ENCODE measurements at places on chromosomes 3 and 15.

- DNase-seq = no peak
These were observed 377.3 kb downstream of the LPP start for GRCh38 chr3:188531210-188531609.

GRCh38 chr3:126537730-126538281 is 13.9 kb downstream of the CHST13 start:
- no peak for DNase-seq

GRCh38 chr3:60703956-60704736 is 547.1 kb downstream of the FHIT start:
- no peak for DNase-seq

DNA sequence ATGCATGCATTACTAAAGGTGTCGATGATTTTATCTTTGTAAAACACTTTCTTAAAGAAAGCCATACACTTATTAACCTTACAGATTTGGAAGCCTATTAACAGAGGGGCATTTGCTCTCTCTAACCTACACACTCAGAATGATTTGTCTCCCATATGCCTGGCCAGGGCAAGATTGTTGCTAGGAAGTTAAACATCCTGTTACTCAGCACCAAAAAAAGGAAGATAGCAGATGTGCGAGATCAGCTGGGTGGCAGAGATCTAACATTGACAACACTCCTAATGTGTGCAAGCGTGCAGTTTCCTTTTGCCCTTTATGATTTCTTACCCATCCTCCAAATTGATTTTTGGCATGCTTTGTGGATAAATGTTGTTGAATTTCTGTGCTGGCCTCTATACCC is 73.9 kb upstream of the TMEM108 start:
- no peak for DNase-seq

DNA sequence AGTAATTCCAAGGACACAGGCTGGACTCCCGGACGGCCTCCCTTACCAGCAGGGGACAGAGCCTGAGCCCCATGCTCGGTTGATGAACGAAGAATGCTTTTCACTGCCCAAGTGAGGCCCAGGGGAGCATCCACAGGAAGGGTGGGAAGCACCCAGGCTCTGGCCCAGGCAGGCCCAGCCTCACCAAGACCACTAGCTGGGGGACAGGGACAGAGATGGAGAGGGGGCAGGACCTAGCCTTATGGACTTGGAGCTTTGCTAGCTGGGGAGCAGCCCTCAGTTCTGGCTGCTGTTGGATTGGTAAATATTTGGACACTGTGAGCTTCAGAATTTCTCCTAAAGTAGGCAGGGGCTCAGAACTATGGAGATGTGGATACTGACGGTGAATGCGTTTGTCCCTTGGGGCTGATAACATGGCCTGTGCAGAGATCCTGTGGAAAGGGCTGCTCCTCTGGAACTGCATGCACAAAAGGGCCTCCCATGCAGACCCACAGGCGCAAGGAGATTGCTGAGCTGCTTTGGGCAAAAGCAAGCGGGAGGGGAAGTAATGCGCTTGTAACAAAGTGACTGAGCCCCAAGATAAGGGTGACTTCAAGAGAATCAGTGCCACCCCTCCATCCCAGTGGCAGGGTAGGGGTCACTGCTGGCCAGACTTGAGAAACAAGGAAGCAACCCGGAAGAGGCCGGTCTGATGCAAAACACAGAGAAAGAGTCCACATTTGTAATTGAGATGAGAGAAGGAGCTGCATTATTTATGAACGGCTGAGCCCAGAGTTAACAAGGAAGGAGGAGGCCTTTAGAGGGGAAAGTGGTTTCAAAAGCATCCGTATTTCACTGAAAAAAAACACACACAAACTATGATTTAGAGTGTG is 70.1 kb upstream of the MEF2A start:
- no peak for DNase-seq

- no peak for DNase-seq
These were observed 12.1 kb downstream of the FGF7 start for GRCh38 chr15:49435174-49435573.

GRCh38 chr15:91476861-91477260 is 376.6 kb upstream of the SLCO3A1 start:
- no peak for DNase-seq

DNA sequence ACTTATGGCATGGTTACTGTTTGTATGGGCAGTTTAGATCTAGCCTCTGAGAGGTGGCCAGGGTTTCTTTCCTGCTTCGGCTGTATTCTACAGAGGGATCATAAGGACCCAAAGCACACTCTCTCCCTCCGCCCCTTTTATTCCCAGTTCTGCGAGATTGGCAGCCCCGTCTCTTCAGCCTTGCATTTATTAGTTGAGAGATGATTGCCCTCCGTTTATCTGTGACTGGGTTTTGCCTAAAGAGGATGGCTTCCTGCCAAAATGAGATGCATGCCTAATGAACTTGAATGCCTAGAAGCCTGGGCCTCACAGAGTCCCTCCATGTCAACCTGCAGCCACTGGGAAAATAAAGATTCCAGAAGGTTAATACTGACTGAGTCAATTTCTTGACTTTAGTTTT is 97.1 kb upstream of the CHL1 start:
- DNase-seq = no peak

Measured in renal cortex interstitium (tissue), 15 donors.